IPS DF 6.9 (cell line): ENCODE measurements at places on chromosomes 1 and 21.

DNA sequence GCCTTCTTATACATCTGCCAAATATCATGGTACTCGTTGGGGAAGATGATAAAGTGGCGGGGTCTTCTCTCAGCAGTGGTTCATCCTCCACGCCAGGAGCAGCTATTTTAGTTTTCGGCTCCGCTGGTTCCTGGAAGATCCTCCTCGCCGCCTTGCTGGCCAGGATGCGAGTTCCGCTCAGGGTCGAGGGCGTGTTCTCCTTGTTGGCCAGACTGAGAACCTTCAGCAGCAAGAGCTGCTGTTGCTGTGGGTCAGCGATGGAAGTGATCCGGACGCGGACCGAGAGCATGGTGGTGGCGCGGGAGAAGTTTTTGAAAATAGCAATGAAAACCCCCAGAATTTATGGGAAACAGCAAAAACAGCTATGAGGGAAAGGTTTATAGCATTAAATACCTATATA, 11.4 kb upstream of the CFAP126 start:
- no peak for DNase-seq
- no peaks in the 10 kb centered on the region for H3K36me3 ChIP-seq
- H3K4me1 ChIP-seq, result no peaks in the 10 kb centered on the region
- no peak overlapping the region for H3K27ac ChIP-seq
- no peak overlapping the region for H3K4me3 ChIP-seq

GRCh38 chr21:31929548-31929947, 56.7 kb downstream of the HUNK start:
- peaks cover 4% of the 10 kb centered on the region; the same call in 1 of the 2 replicates for H3K4me1 ChIP-seq
- H3K27me3 ChIP-seq, result no peaks in the 10 kb centered on the region
- no peak overlapping the region for H3K4me3 ChIP-seq
- no peak overlapping the region for H3K27ac ChIP-seq
- no peak for DNase-seq
- H3K36me3 ChIP-seq, result no peaks in the 10 kb centered on the region

DNA sequence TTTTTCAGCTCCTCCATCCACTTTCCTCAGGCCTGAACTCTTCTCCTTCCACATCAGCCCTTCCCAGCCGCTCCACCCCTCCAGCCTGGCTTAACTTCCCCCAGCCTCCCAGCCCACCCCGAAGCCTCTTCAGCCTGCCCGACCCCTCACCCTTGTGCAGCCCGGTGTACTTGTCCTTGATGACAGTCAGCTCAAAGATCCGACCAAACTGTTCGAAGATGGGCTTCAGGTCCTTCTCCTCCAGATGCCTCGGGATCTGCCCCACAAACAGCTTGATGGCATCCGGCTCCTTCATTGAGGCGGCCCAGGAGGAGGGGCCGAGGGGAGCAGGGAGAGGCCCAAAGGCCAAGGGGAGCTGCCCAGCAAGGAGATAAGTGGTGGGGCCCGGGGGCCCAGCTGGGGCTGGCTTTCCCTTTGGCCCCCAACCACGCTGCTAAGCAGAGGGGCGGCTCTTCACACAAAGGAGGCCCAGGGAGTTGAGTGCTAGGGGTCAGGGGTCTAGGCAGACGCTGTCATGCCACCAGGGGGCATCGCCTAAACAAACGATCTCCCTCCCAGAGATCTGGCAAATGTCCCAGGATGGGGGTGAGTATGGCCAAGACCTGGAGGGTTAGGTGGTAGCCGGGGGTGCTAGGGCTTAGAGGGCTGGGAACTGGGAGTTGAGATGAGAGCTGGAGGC, 738 bp downstream of the CELF3 start:
- H3K4me3 ChIP-seq, result peak overlapping the region; percentile 30; the same call in 1 of the 2 replicates
- 0 out of 2 replicates have a peak, but pooled peaks cover 2% of the 10 kb centered on the region for H3K4me1 ChIP-seq
- H3K36me3 ChIP-seq, result no peaks in the 10 kb centered on the region
- no peak for DNase-seq
- H3K27ac ChIP-seq, result no peak overlapping the region
- H3K27me3 ChIP-seq, result peaks cover 4% of the 10 kb centered on the region; the same call in 1 of the 2 replicates

- no peaks in the 10 kb centered on the region for H3K36me3 ChIP-seq
- peak; percentile 20 for DNase-seq
- H3K27ac ChIP-seq, result no peak overlapping the region
- no peaks in the 10 kb centered on the region for H3K4me1 ChIP-seq
These were observed 570.1 kb upstream of the CXADR start for GRCh38 chr21:16942703-16943102.

GRCh38 chr1:25629836-25630235, 13.2 kb downstream of the MAN1C1 start:
- no peaks in the 10 kb centered on the region for H3K27me3 ChIP-seq
- no peak overlapping the region for H3K4me3 ChIP-seq
- H3K4me1 ChIP-seq, result no peaks in the 10 kb centered on the region
- no peaks in the 10 kb centered on the region for H3K36me3 ChIP-seq

- no peaks in the 10 kb centered on the region for H3K27me3 ChIP-seq
- no peaks in the 10 kb centered on the region for H3K36me3 ChIP-seq
- DNase-seq, result no peak
- no peak overlapping the region for H3K4me3 ChIP-seq
These were observed 19.7 kb upstream of the FASLG start for GRCh38 chr1:172638885-172639831.

DNA sequence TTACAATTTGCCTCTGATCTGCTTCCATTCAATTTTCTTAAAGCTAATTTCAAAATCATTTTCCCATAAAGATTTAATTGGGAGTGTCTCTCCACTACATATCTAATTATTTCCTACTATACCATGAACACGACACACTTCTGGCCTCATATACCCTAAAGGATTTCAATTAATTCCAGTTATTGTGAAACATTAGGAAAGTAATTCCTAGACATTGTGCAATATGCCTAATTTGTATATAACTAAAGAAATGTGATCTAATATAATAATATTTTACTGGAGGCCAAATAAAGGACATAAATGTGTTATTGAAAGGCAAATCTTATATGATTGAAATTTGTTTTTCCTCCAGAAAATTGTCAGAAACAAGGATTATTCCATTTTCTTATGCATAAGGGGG, 727.2 kb upstream of the ADGRL2 start:
- no peak for DNase-seq
- no peaks in the 10 kb centered on the region for H3K4me1 ChIP-seq
- no peak overlapping the region for H3K27ac ChIP-seq
- no peaks in the 10 kb centered on the region for H3K27me3 ChIP-seq
- H3K36me3 ChIP-seq, result no peaks in the 10 kb centered on the region
- H3K4me3 ChIP-seq, result no peak overlapping the region

GRCh38 chr1:151992303-151993083, 1.2 kb downstream of the S100A10 start:
- H3K27me3 ChIP-seq, result no peaks in the 10 kb centered on the region
- H3K4me3 ChIP-seq, result peak overlapping the region; percentile 66
- H3K27ac ChIP-seq, result no peak overlapping the region
- no peaks in the 10 kb centered on the region for H3K36me3 ChIP-seq
- 0 out of 2 replicates have a peak, but pooled peaks cover 5% of the 10 kb centered on the region for H3K4me1 ChIP-seq

DNA sequence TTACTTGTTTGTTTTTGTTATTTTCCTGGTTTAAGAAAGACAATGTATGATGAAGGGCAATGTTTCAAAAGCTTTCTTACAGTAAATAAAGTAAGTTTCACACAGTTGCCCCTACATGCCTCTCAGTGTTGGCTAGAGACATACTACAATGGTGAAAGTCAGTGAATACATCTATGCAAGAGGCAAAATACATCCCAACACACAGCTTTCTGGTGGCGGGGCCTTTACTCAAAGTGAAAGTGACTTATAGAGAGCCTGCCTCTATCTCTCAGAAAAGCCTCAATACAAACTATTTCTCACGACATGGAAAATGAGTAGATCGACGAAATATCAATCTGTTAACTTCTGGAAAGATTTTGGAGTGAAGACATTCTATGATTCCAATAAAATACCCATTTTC, 122.3 kb downstream of the SLC30A10 start:
- no peaks in the 10 kb centered on the region for H3K36me3 ChIP-seq
- no peak for DNase-seq
- no peaks in the 10 kb centered on the region for H3K4me1 ChIP-seq
- H3K27me3 ChIP-seq, result no peaks in the 10 kb centered on the region

- no peaks in the 10 kb centered on the region for H3K4me1 ChIP-seq
- no peak overlapping the region for H3K27ac ChIP-seq
- H3K27me3 ChIP-seq, result no peaks in the 10 kb centered on the region
- no peak overlapping the region for H3K4me3 ChIP-seq
- no peaks in the 10 kb centered on the region for H3K36me3 ChIP-seq
These were observed 345.5 kb downstream of the DISC1 start for GRCh38 chr1:231972111-231972445.

GRCh38 chr21:20040768-20041167, 957.4 kb upstream of the NCAM2 start:
- no peak overlapping the region for H3K27ac ChIP-seq
- H3K4me1 ChIP-seq, result no peaks in the 10 kb centered on the region

GRCh38 chr1:159945483-159946241, at the start of gene IGSF9:
Gene IGSF9 (minus strand): TSS chr1:159945613. CDS start chr1:159943454, 2,159 bp downstream.
- H3K4me1 ChIP-seq, result peaks cover 5% of the 10 kb centered on the region
- no peaks in the 10 kb centered on the region for H3K27me3 ChIP-seq
- peak within 1 kb of the TSS; percentile 72; the same call in 1 of the 2 replicates for H3K4me3 ChIP-seq
- H3K36me3 ChIP-seq, result no peaks in the 10 kb centered on the region

DNA sequence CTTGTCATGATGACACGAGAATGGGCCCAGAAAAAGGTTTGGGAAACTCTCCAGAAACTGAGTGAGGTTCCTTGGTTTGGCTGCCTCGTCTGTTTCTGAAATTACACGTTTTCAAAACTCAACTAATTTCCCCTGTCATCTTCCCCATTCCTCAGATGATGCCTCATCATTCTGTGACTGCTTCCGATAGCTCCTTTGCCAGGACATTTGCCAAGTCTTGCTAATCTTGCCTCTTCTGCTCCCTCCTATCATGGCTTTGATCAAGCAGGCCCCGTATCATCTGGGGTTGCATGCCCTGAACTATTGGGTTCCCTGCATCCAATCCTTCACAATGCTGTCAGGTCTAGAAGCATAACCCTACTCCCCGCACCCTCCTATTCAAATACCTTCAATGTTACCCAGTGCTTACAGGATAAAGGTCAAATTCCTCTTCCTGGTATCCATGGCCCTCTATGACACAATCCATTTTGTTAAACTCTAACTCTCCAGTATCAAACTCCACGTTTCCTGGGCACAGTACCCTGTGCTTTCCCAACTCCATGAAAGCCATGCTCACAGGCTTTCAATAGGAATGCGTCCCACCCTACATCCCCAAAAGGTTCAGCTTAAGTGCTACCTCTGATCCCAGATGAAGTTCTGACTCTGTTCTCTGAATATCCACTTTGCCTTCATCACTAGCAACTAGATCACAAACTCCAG, 22.2 kb upstream of the TMEM200B start:
- H3K27ac ChIP-seq, result no peak overlapping the region
- H3K4me3 ChIP-seq, result no peak overlapping the region
- H3K36me3 ChIP-seq, result peaks cover 22% of the 10 kb centered on the region
- no peaks in the 10 kb centered on the region for H3K27me3 ChIP-seq
- no peaks in the 10 kb centered on the region for H3K4me1 ChIP-seq

DNA sequence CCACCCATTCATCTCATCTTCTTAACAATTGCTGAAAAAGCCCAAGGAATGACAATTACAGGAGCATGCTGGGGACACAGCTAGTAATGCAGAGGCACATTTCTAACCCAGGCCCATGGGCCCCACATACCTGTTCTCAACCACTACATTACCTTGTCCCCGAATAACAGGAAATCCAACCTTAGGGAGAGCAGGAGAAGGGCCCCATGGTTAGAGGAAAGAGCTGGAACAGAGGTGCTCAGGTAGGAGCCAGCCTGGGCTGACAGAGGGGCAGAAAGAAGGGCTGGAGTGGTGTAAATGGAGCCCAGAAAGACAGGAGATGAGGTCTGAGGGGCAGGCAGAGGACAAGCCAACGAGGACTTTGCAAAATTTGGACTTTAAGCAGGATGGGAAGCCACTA, 11.4 kb upstream of the S100A8 start:
- DNase-seq, result no peak
- no peaks in the 10 kb centered on the region for H3K27me3 ChIP-seq
- no peak overlapping the region for H3K27ac ChIP-seq
- no peaks in the 10 kb centered on the region for H3K36me3 ChIP-seq
- no peaks in the 10 kb centered on the region for H3K4me1 ChIP-seq
- no peak overlapping the region for H3K4me3 ChIP-seq

DNA sequence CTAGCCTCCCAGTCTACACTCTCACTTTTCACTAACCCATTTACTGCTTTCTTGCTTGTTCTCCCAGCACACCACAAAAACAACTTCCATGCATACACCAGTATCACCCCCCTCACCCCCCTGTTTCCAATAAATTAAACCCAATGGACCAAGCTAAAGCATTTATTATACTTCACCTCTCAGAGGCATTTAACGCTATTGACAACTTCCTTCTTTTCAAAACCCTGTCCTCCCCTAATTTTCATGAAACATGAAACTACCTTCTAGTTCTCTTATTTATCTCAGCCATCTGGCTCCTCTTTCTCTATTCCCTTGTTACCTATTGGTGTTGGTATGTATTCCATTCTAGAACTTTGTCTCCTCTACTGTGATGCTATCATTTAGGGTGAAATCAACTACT, 32.3 kb downstream of the PTPRC start:
- no peaks in the 10 kb centered on the region for H3K36me3 ChIP-seq
- no peaks in the 10 kb centered on the region for H3K4me1 ChIP-seq
- no peak overlapping the region for H3K4me3 ChIP-seq
- H3K27me3 ChIP-seq, result no peaks in the 10 kb centered on the region

DNA sequence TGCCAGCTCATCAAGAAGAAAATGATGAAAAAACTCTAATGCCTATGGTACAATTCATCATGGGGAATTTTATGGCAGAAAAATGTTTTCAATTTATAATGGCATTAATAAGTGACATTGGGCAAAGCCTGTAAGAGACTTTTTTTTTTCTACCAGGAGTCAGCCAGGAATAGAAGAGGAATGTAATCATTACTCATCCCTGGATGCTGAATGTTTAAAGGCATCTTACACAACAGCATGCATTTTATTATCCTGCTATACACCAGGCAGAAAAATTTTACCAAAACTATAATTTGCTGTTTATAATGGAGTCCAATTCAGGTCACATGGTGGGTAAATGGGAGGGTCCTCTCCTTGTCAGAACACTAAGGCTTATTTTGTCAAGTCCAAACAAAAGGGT, 189.9 kb upstream of the BEND5 start:
- H3K4me3 ChIP-seq, result no peak overlapping the region
- DNase-seq, result no peak
- H3K4me1 ChIP-seq, result no peaks in the 10 kb centered on the region
- no peaks in the 10 kb centered on the region for H3K36me3 ChIP-seq

GRCh38 chr1:221468546-221468945, 273.3 kb downstream of the DUSP10 start:
- no peaks in the 10 kb centered on the region for H3K36me3 ChIP-seq
- H3K4me1 ChIP-seq, result no peaks in the 10 kb centered on the region
- H3K27ac ChIP-seq, result no peak overlapping the region
- DNase-seq, result no peak

DNA sequence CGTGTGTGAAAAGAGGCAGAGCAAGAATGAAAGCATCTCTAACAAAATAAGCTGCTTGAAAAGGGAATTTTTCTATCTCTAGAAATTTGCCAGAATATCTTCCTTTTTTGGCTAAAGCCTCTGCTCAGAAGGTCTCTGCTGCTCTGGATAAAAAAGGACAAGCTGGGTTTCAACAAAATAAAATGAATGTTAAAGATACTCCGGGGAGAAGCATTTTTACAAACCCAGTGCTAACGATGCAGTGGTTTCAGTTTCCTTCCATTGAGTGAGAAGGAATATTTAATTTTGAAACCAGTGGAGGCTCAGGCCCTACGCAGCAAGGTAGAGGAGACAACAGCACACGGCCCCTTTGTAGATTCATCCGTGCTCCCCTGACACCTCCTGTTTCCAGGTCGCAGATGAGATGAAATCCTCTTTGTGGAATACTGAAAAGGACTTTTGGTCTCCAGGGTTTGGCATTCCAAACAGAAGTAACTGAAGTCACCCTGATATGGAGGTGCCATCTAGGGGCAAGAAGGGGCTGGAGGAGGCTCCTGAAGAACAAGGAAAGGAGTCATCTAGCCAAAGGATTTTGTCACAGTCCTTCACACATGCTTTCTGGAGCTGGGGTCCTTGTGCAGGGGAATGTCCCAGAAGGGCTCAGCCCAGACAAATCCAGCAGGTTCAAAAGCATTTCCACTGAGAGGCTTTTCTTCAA, 65.7 kb upstream of the SYT6 start:
- DNase-seq, result no peak
- no peaks in the 10 kb centered on the region for H3K4me1 ChIP-seq
- no peak overlapping the region for H3K4me3 ChIP-seq
- H3K36me3 ChIP-seq, result no peaks in the 10 kb centered on the region
